ENCODE measurements at places on chromosomes 11 and 22.

DNA sequence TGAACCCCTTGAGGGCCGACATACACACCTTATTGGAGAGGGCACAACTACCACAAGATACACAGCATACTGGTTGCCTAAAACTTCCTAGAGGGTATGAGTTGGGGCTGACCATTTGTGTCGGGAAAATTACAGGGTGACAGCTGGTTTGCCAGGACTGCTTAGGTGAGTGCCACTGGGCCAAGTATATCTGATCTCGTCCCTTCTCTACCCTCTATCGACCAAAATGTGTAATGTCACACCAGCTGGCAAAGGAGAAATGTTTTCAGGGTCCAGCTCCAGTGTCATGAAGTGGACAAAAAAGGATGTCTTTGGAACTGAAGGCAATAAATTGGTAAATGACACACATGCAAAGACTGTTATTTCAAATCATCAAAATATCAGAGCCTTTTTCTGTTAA lies 126.1 kb downstream of the PGR start:
- DNase-seq, result no peak

- DNase-seq, result no peak
Observed at GRCh38 chr11:90176069-90176468, 41.6 kb downstream of the NAALAD2 start.

DNA sequence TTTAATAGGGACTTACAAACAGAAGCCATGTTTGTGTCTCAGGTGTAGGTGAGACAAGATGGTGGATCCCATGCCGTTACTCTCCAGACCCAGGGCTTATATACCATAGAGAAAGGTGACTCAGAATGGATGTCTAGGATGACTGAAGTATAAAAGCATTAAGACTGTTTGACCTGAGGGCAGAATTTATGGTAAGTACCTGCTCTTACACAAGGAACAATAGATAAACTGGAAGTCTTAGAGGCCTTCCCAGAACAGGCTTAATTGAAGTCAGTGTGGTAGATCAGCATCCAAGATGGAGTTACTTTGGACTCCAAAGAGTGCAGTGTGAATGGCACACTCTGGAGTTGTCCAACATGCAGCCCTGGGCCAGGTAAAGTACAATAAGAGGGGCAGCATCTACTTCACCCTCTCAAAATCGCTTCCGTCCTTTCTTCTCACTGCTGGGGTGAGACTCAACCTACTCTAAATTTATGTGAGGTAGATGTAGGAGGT lies 387.0 kb upstream of the DDI1 start:
- no peak for DNase-seq

- DNase-seq, result no peak
Observed at GRCh38 chr11:73542175-73542574, 55.7 kb downstream of the FAM168A start.

DNA sequence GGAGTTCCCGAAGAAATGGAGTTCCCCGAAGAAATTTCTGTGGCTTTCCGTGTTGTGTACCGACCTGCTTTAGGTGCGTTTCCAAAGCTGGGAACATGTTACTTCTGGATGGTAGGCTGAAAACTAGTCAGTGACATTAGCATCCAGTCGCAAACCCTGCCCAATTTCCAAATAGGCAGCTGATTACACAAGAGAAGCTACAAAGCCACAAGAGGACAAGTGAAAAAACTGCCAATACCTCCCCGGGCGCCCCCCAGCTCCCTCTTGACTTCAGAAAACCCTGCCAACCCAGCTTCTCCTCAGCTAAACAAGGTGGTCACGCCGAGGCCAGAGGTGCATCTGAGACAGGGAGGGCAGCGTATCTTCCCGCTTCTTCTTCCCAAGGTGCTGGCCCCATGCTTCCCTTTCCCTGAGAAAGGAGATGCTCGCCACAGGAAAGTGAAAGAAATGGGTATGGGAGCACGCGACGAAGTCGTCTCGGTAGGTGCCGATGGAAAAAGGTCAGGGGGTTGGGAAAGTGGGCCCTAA lies 551 bp downstream of the AGBL2 start:
- DNase-seq, result peak; percentile 6

DNA sequence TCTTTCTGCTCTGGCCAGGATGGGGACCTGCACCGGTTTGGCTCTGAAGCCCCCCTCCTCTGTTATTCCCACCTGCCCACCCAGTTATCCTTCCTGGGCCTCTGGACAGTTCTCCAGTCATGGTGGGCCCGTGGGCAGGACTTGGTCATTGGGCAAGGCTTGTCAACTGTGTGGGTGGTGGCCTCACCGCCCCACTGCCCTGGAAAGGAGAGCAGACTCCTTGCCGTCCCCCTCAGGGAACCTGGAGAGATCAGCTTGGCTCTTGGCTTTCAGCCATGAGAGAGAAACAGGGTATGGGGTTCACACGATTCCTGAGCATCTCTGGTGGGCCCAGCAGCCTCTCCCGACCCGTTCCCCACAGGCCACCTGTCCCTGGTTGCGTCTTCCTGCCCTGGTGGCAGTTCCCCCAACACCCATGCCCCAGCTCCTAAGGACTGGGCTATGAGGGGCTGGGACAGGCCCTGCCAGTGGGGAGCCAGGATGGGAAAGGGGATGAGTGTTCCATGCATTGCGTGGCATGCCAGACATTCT lies 92.3 kb downstream of the MORC2 start:
- no peak for DNase-seq

- DNase-seq, result no peak
Observed at GRCh38 chr22:46052331-46052771, 75.4 kb upstream of the WNT7B start.

Data from activated gamma-delta T cell treated with Interleukin-2 at 50 U/mL for 16 hours (primary cell).